ENCODE measurements at places on chromosomes 13 and 19.
A peak's percentile ranks its signal among the peaks of the same experiment; 100 is the strongest.

DNA sequence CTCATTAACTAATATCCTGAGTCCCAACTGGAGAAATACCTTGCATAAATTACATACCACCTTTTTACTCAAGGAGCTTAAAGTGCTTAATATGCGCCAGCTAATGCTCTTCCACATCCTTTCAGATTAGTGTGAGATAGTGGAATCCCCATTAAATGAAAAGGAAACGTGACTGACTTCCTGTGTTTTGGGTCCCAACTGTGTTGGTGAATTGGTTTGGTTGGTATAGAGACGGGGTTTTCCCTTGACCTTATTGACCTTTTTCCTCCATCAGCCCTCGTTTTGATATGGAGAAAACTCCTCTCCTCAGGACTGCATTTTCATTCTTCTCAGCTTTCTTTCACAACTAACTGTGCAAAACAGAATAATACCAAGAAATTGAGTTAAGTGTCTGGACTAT lies 163.5 kb downstream of the PAN3 start:
- DNase-seq = no peak

GRCh38 chr19:18697680-18698079 lies 14.2 kb downstream of the CRTC1 start:
- no peak for DNase-seq

DNA sequence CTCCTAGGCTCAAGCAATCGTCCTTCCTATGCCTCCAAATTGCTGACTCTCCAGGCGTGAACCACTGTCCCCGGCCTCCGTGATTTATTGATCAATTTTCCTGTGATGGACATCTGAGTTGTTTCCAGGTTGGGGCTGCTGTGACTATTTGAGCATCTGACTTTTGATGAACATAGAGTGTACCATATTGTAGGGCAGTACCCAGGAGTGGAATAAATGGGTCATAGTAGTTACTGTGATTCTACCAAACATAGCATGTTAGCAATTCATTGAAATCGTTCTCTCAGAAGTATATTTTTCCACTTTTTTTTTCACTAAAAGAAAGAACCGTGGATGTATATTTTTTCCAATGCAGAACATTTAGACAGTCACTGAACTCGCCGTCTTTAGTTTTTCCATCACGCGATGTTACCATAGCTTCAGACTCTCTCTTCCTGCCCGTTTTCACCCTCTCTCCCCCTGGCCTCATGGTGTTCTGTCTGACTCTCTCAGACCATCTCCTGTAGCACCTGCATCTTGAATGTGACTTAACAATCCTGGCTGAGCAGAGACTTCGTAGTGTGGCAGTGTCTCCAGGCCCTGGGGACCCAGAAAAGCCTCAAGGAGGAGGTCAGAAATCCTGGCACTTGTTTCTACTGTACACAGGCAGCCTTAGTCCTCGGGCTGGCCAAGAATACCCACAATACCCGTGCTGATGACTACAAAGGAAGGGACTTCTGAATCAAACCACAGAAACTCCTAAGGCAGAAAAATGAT lies 3.2 kb upstream of the RASGRP4 start:
- DNase-seq = peak; percentile 8

DNA sequence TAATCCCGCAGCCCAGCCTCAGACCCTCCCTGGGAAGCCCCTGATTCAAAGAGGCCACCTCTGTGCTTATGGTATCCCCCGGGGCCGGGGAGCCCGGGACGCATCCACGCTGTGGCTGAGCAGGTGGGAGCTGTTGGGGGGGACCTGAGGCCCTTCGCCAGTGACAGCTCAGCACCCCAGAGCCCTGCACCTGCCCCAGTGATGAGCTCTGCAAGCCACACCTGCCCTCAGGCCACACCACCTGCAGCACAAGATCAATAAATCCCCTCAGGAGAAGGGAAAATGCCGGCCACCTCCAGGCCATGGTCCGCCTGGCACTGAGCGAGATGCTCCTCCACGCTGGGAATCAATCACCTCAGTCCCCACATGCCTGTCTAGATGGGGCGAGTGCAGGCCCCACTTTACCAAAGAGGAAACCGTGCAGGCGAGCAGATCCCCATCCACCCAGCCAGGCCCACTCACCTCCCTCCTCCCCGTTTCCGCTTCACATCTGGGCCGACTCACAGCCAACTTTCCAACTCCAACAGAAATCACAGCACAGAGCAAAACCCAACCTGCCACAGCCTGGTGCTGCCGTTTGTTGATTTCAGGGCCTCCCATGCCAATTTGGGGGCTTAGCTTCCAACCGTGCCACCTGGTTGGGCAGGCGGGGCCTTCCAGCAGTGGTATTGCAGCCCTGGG lies 12.8 kb downstream of the MOB3A start:
- DNase-seq = no peak

- no peak for DNase-seq
Observed at GRCh38 chr19:54949412-54949811, 2.1 kb upstream of the NLRP7 start.

DNA sequence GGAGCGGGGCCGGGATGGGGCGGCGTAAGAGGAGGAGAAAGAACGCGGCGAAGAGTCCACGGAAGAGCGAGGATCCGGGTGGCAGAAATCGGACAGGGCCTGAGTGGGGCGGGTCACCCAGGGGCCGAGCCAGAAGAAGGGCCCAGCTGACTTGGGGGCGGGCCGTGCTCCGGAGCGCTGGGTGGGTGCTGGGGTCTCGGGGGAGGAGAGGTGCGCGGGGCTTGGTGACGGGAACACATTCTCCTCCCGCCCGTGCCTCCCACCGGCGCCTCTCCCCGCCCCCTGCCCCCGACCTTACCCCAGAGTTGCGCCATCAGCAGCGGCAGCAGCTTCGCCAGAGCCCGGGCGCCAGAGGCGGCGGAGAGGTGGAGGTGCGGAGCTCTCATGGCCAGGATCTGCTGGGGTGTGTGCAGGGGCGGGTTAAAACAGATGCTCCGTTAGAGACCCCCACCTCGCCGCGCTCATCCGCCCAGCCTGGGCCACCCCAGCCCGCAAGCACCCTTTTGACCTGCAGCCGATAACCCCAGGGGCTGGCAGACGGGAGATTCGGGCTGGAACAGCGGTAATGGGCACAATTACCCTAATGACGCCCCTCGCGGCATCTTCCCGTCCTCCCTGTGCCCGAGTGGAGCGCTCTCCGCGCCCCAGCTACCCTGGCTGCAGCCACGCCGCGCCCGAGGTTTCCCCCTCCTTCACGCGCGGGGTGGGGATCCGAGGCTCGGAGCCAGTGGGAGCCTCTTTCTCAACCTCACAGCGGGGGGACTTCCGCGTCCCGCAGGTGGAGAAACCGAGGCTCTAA lies 565 bp downstream of the KLK10 start:
- no peak for DNase-seq

DNA sequence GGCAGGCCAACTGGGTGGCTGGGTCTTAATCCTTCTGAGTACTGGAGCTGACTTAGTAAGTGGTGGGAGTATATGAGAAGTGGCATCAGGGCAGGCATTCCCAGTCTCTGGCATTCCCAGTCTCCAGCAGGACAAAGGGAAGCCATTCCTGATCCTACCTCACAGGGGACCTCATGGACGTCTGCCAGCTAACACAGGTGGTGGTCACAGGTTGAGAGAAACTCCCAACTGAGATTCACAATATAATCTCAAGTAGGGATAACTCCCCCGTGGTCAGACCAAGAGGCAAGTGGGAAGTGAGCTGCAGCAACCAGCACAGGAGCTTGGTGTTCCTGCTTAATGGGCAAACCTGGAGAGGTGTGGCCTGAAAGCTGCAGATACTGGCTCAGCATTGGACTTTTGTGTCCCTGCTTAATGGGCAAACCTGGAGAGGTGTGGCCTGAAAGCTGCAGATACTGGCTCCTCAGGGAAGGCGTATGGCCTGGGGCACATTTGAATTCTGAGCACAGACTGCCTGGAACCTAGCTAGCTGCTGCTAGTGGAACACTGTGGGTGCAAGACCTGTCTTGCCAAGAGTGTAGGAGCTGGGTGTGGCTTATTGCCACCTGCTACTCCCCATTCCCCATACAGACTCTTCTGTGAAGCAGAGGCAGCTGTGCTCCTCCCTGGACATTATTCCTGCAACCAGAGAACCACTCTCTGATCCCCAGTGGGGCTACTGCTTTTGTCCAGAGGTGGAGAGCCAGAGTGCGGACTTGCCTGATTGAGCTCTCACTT lies 25.9 kb upstream of the OR10H2 start:
- no peak for DNase-seq

DNA sequence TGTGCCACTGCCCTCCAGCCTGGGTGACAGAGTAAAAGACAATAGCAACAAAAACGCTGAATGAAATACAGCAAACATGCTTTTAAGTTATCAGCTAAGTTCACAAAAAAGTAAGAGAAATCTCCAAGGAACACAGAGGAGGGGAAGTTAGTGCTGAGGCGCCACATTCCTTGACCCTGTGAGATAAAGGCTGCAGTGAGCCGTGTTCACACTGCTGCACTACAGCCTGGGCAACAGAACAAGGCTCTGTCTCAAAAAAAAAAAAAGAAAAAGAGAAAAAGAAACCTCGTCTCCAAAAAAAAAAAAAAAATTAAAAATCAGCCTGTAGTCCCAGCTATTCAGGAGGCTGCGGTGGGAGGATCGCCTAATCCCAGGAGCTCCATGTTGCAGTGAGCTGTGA lies 16.3 kb upstream of the DOCK6 start:
- no peak for DNase-seq

DNA sequence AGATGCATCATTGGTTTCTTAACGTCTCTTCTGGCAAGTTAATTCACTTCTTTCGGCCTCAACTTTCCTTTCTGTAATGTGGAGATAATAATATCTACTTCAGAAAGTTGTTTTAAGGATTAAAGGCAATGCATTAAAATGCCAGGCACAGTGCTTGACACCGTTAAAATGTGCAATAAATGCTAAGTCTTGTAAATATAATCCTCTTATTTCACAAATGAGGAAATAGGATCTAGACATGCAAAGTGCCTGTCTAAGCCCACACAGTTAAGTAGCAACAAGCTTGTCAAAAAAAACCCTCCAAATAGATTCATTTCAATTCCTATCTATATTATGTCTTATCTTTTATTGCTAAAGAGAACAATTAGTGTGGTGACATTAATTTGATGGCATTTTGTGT lies 86.4 kb upstream of the TSC22D1 start:
- no peak for DNase-seq

- DNase-seq = no peak
Observed at GRCh38 chr13:38943231-38943630, 47.4 kb downstream of the STOML3 start.

DNA sequence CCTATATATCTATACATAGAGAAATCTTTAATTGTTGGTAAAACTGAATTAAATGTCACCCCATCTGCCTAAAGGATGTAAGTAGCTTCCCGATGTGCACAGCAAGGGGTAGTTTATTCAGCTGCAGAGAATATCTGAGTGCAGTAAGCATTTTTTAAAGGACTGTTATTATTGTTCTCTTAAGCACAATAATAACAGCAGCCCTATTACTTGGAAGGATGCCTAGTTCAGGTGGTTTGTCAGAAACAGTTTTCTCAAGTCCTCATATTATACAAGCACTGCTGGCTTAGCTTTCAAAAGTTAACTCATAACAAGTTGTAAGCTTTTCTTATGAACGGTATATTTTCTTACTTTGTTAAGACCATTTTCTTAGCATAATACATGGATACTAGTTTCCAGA lies 142.6 kb downstream of the CRYL1 start:
- DNase-seq = no peak

GRCh38 chr13:45356966-45357672 lies 16.1 kb upstream of the TPT1 start:
- DNase-seq = no peak

- DNase-seq = peak; percentile 64
Observed at GRCh38 chr19:17576758-17577456, 21.5 kb downstream of the COLGALT1 start.

DNA sequence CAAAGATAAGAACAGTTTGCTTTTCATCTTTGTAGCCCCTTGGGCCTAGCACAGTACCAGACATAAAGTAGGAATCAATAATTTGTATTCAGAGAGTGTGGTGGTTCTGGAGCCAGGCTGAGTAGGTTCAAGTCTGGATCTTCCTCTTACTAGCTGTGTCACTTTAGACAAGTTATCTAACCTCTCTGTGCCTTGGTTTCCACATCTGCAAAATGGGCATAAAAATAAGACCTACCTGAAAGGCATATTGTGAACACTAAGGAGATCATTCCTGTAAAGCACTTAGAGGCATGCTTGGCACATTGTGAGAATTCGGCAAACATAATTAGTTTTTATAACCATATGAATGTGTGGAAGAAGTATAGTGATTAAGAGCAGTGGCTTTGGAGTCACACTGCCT lies 95.8 kb downstream of the MBNL2 start:
- no peak for DNase-seq

DNA sequence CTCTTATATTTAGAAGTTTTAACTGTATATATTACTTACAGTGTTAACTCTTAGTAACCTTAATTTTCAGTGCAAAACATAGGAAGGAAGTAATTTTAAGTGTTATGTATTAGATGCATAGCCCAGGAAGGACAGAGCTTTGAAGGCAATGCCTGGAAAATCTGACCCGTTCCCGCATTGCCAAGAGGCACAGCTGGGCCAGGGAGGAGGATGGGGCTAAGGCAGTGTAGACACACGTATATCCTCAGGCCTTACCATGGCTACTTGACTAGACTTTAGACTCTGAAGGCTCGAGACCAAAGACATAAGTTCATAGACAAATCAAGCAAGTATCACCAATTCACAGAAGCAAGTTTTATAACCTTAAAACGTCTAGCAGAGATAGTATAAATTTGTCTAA lies 1944.2 kb downstream of the OLFM4 start:
- DNase-seq = no peak

DNA sequence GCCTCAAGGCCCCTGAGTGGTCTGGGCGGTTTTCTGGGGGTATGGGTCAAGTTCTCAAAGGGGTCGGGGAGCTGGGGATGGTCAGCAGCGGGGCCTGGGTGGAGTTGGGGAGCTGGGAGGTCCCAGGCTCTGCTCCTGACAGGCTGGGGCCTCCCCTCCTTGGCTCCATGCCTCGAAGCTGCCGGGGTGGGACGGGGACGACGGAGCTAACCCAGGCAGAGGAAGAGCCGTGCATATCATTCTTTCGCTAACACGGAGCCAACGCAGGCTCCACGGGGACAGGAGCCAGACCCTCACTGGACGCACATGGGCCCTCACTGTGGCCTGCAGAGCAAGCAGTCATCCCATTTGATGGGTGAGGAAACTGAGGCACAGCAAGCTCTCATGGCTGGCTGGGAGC lies 25.8 kb upstream of the CACTIN start:
- DNase-seq = no peak

- DNase-seq = no peak
Observed at GRCh38 chr13:50901701-50902100, 7.9 kb upstream of the RNASEH2B start.

Measured in OCI-M1 (cell line).